ENCODE measurements at places on chromosomes 1 and 21.

DNA sequence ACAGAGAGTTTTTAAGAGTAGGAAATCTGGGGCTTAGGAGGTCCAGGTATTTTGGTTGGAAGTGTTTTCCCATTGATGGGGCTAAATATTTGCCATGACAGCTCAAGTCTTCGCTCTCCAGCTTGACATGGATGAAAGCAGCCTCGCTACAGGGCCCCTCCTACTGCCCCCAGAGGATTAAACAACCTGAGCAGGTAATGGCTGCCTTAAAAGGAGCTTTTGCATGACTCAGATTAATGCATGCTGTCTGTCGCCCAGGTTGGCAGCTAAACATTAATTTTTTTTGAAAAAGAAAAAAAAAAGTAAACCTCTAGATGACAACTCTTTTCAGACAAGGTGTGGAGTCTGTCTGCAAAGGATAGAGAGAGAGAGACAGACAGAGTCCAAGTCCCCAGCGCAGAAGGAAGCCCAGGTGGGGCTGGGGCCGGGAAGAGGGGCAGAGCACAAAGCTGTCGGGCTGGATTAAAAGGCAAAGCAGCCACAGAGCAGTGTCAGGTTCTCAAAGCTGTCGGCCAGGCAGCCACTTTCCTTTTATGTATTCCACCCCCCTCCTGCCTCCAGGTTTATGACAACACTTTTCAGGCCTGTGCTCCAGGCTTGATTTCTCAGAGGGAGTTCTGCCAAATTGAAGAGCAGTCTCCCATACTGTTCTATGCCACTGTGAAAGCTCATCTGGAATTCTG lies 127.9 kb downstream of the CLIC6 start:
- no peak for DNase-seq

GRCh38 chr1:233006541-233006973 lies 56.1 kb downstream of the NTPCR start:
- DNase-seq, result no peak

DNA sequence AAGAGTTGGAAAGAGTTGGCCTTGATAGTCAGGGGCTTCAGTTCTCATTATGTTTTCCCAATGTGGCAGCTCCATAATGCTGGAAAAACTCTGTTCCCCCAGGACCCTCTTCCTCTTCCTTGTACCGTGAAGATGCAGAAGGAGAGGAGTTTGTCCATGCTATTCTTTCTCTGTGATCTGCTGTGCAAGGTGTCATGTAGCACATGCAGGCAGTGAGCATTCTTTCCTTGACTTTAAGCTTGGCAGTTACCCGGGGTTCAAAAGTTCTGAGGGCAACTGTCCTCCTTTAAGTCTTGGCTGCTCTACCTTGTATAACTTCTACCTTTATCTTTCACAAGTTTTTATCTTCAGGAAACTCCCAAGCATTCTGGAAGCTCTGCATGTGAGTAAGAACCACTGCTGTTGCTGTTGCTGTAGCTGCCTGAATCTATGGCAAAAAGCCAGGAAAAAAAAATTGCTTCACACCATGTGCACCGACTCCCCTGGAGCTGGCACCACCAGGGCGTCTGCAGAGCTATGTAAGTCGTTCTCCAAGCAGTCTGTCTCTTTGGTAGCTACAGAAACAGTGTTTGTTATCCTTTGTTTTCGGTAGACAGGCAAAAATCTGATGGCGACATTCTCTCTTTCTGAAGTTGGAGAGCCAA lies 42.7 kb upstream of the SLC16A1 start:
- DNase-seq, result peak; percentile 81

DNA sequence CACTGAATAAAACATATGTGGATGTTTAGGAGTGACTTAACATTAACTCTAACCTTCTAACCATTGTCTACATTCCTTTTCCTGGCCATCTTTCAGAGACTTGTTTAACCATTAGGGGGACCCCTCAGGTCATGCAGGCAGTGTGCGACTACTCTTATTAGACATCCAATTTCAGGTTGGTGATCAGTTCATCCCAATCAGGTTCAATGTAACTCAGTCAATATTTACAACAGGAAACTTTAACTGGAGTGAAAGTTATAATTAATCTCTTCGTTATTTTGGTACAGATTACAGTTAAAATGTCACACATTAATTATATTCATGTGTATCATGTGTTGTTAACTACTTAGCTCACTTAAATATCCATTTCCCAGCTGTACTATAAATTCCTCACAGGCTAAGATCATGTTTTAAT lies 68.8 kb upstream of the RGS1 start:
- DNase-seq, result no peak

Data from AG09309 (cell line).